ENCODE measurements at places on chromosomes 2 and 18.

- DNase-seq = no peak
Observed at GRCh38 chr2:200484934-200485333, 24.9 kb downstream of the KCTD18 start.

GRCh38 chr2:216348756-216349308, 23.5 kb downstream of the MARCHF4 start:
- no peak for DNase-seq

DNA sequence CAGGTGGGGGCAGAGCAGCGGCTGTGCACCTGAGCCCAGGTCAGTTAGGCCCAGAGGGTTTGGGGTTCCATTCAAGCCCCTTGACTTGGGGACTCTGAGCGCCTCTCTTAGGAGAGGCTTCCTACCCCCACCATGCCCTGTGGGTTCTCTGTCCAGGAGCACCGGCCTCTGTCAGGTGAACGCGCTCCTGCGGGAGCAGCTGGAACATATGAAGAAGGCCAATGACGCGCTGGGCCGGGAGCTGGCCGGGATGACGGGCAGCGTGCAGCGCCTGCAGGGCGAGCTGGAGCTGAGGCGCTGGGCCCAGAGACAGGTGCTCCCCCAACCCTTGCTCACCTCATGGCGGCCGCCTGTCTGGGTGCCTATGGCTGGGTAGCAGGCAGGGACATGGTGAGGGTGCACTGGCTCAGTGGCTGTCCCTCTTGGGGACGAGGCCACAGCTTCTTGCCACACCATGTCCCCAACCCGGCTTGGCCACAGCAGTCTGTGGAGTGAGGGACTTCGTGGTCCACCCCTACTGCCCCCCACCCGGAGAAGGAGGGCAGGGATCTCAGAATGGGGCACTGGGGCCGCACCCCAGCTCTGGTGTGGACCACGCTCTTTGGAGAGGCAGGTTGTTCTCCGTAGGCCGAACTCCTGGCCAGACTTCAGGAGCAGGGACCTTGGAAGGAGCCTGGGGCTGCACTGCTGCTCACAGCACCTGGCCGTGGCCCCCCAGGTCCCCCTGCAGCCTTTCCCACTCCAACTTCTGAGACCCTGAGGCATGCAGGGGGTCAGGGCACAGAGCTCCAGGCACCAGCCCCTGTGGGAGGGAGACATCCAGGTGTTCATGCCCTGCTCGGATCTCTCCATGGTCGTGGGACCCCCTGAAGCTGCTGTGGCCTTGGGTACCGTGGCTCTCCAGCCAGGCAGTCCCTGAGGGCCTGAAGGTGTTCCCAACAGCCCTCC, 19.7 kb downstream of the CROCC2 start:
- no peak for DNase-seq

- DNase-seq = no peak
Observed at GRCh38 chr2:119744335-119744939, 15.3 kb upstream of the PTPN4 start.

GRCh38 chr2:174970092-174970491, 35.1 kb downstream of the CHN1 start:
- DNase-seq = no peak

DNA sequence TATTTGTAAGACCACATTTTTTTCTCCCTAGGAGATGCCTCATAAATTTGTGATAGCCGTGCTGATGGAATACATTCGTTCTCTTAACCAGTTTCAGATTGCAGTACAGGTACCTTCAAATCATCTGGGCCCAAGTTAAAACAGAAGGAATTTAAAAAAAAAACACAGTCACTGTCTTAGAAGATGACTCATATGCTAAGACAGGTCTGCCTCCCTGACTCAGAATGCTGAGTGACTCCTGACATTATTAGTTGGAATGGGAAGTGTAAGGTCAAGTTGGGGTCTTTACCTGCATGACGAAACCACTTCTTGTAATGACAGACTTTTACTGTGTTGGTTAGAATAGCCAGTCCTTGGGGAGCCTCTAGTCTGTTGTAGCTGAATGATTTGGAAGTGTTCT, 26.3 kb downstream of the RMC1 start:
- peak; percentile 12 for DNase-seq

GRCh38 chr2:158346032-158346431, 110.5 kb downstream of the CCDC148 start:
- DNase-seq = no peak

GRCh38 chr18:76620321-76621170, 125.5 kb upstream of the ZNF516 start:
- DNase-seq = peak; percentile 31

GRCh38 chr2:142915502-142915901, 38.0 kb downstream of the KYNU start:
- DNase-seq = no peak

GRCh38 chr2:233498126-233498525, 68.5 kb downstream of the USP40 start:
- DNase-seq = no peak

GRCh38 chr18:74256190-74256589, 35.6 kb downstream of the CYB5A start:
- no peak for DNase-seq

GRCh38 chr2:239569401-239570090, 168.7 kb upstream of the HDAC4 start:
- peak; percentile 21 for DNase-seq

- no peak for DNase-seq
Observed at GRCh38 chr2:174353004-174353403, 18.2 kb downstream of the SP9 start.

DNA sequence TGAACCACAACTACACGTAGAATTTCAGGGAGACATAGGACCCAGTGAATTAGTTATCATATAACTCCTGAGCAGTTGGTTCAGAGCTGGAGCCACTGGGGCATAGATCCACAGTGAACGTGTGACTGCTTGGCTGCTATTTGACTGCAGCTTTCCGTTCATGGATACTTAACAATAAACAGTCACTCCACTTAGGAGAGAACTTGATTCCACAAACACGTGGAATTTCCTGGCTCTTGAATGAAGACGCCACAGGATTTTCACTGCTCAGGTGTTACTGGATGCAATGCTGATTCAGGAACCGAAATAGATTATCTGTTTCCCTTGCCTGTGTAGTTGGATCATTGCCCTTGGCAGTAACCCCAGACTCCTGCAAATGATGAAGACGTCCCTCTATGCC, 679.1 kb upstream of the ZEB2 start:
- no peak for DNase-seq

DNA sequence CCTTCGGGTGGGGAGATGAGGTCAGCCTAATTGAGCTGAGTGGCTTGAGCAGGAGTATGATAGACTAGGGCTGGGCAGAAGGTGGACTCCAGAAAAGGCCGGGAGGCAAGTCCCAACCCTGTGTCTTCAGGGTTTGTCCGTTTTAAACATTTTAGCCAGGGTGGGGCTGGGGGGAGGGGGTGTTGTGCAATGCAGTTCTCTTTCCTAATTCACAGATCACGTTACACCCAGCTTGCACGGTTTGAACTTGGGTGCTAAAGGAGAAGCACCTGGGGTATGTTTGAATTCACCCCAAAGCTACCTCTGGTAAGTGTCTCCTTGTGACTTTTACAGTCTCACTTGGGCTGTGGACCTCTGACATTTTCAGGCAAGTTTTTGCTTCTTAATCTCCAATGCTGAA, 233.3 kb downstream of the AGAP1 start:
- DNase-seq = no peak

- DNase-seq = no peak
Observed at GRCh38 chr2:239666053-239666854, 265.4 kb upstream of the HDAC4 start.

DNA sequence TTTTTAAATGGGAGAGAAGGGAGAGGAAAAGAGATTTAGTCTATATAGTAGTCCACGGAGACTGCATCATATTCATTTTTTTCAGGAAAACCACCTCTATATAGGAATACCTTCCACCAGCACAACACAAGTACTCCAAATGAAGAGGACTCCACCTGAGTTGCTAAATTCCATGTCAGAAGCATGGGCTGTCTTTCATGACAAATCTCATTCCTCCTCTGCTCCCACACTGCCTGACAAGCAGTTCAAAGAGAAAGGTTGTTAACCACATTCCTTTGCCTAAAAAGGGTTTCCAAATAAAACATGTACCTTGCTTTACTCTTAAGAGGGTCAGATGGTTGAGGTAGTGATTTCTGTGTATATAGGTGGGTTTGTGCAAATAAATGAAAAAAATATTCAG, 122.0 kb downstream of the TMEFF2 start:
- no peak for DNase-seq

- DNase-seq = no peak
Observed at GRCh38 chr2:15684161-15685039, 92.7 kb downstream of the DDX1 start.

GRCh38 chr18:44685296-44685695, 4.6 kb downstream of the SETBP1 start:
- no peak for DNase-seq

DNA sequence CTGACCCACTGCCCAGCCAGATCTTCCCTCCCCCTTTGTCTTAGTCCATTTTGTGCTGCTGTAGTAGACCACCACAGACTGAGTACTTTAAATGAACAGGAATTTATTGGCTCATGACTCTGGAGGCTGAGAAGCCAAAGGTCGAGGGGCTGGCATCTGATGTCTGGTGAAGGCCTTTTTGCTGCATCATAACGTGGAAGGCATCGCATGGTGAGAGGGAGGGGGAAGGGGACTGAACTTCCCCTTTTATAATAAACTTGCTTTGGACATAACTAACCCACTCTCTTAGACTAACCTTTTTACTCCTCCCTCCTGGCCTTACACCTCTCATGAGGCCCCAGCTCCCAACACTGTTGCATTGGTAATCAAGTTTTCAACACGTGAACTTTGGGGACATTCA, 83.8 kb downstream of the MAP4K4 start:
- DNase-seq = no peak

DNA sequence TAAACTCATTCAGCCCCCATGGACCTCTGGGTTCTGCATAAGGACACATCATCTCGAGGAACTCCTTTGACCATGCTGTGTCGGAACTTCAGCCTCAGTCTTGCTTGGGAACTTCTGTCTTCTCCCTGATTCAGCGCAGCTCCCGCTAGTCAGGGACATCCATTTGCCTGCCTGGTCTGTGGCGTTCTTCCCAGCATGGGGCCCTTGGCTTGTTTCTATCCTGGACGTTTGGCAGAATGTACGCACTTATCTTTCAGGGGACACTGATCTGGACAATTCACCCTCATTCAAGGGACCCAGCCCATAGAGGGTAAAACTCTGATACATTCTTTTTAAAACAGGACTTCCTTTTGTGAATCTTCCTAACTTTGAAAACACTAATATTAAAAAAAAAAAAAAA, 75.8 kb upstream of the WIPF1 start:
- no peak for DNase-seq

GRCh38 chr2:196277002-196277401, 105.6 kb upstream of the STK17B start:
- DNase-seq = no peak

DNA sequence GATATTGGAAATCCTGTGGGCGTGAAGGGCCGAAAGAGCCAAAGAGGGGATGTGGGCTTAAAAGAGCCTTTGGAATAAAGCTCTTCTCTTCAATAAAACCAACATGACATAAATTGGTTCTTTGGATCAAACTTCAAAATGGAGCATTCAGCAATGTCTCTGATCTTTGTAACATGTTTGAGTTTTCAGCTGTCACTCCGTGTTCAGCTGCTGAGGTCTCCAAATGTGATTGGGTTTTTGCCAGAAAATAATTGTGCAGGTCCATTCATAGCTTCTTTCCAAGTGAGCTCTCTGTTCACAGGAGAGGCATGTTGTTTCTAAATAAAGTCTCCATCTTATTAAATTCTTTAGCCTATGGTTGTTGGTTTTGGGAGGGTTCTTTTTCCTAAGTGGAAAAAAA, 127.6 kb upstream of the CCDC68 start:
- DNase-seq = no peak

GRCh38 chr18:76389716-76390115, 105.3 kb downstream of the ZNF516 start:
- DNase-seq = no peak

DNA sequence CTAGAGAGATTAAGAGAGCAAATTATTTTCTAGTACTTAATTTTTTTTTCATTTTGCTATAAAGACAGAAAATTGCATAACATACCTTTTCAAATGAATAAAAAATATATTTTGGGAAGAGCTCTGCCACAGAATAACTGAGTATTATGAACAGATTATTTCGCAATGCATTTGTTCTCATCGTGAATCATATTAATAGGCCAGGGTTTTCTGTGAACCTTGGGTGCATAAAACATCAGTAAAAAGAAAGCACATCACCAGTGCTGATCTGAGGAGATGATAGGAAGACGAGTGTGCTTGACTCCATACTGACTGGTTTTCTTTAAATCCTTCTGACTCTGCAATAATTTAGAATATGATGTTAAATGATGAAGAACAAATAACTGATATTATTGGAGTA, 409.1 kb downstream of the CPS1 start:
- DNase-seq = no peak

GRCh38 chr18:2857491-2858131, 10.8 kb downstream of the EMILIN2 start:
- no peak for DNase-seq

DNA sequence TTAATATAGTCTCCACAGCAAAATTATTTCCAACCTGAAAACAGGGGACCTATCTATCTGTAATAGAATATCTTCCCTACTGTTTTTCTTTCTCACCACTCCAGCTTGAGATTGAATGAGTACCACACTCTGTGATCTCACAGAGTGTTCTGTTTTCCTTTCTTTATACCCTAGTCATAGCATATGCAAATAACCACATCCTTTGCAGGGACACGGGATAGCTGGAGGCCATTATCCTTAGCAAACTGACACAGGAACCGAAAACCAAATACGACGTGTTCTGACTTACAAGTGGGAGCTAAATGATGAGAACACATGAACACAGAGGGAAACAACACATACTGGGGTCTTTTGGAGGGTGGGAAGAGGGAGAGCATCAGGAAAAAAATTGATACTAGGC, 224.7 kb downstream of the SLC8A1 start:
- DNase-seq = no peak

- no peak for DNase-seq
Observed at GRCh38 chr2:20236496-20236895, 11.6 kb upstream of the SDC1 start.

DNA sequence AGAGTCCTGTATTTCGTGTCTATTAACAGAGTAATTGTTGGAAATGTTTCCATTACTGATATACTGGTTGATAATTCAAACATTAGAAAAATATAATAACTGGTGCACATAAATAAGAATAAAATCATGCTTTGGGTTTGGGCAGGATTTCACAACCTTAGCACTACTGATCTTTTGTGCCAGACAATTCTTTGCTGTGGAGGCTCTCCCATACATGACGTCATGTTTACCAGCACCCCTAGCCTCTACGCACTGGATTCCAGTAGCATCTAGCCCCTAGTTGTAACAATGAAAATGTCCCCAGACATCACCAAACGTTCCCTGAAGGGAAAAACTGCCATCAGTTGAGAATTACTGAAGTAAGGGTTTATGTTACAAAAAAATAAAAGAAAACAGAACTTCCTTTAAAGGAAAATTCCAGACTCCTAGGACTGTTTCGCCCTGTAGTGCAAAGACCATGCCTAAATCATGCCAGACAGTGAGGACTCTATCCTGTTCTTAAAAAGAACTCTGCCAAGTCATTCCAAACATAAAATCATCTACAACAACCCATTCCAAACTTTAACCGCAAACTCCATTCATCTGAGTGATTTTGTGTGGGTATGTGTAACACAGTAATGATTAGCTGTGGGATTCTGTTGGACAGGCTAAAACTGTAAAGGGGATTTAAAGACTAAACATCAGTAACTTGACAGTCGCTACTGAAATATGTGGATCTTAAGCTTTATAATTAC, 313.4 kb upstream of the CCDC68 start:
- DNase-seq = no peak

All from COLO829 (cell line).